ENCODE measurements at places on chromosomes 3 and 15.

DNA sequence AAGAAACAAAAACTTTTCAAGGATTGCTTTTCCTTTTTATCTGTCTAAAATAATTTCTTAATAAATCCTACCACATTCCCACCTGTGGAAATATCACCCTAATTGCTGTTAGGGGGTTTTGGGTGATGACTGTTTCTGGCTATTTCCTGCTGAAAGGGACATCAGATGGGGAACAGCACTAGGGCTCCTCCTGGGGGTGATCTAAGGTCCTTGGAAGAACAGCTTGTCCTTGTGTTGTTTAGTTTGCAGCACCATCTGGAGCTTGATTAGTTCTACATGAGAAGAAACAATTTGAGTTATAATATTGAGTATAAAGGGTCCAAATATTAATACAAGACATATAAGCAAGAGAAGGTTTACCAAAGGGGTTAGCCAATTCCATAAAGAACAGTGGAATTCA, 18.7 kb downstream of the OR5H15 start:
- no peak for DNase-seq

GRCh38 chr3:128385080-128385832, 81.4 kb downstream of the DNAJB8 start:
- no peak for DNase-seq

- no peak for DNase-seq
These were observed 10.8 kb upstream of the MEF2A start for GRCh38 chr15:99554880-99555488.

GRCh38 chr3:192620275-192620674, 107.1 kb downstream of the FGF12 start:
- no peak for DNase-seq

DNA sequence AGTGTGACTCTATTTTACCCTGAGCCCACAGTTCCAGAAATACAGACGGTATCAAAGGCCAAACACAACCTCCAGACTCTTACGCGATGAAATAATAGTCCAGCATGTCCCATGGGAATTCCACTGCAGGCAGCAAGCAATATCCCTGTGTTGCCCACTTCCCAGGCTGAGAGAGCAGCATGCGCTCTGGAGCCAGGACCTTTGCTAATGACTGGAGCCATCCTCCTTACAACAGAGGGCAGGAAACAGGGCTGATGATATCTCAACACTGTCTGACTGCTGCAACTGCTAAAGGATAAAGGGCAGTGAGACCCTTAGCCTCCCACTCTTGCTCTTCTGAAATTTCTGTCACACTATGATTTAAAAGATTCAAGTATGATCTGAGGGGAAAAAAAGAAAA, 34.8 kb downstream of the MCF2L2 start:
- no peak for DNase-seq

DNA sequence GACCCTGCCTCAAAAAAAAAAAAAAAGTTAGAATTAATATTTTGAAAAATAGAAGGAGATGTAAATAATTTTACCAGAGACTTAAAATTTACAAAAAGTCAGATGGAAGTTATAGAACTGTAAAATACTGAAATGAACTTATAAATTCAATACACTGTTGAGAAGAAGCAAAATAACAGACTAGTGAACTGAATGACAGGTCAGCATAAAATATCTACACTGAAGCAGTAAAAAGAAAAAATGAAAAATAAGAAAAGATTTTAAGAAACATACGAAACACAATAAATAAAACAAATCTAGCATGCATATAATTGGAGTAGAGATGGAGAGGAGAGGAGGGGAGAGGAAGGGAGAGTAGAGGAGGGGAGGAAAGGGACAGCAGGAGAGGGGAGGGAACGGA, 33.3 kb upstream of the TP63 start:
- no peak for DNase-seq

DNA sequence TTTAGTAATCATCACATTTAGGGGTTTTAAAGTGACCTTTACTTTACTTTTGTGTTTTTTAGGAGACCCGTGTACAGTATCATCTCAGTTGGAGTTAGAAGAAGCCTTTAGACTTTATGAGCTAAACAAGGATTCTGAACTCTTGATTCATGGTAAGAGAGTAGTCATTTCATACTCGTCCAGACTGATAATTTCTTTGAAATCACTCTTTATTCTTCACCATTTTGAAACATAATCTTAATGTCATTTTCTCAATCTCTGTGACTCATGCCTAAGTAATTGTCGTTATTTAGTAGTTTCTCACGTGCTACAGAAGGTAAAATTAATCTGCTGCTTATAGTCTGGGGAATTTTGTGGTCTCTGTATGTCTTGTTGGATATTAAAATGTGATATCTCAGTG, 37.7 kb downstream of the PRKCI start:
- DNase-seq, result no peak

DNA sequence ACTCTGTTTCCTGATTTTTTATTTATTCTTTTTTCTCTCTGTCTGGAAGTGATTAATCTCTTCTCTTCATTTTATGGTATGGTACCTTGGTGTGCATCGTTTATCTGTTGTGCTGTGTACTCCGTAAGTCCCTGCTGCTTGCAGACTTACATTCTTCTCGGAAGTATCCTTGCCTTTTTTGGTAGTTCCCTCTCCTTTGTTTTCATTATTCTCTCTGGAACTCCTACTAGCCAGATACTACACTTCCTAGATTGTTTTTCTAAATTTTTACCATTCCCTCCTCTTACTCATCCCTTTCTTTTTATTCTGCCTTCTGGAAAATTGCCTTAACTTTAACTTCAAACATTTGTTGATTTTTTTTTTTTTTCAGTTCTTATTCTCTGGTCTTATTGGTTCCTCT, 27.2 kb downstream of the PIK3CA start:
- DNase-seq, result no peak

Data from CMK (cell line).